ENCODE measurements at places on chromosomes 7 and 10. TPM values are rescaled to one million over a fixed set of nuclear protein-coding genes. Genes with fewer than 3 reads are reported as not detected.

Gene CHN2
- polyA plus RNA-seq: not detected

Gene SPACDR
- polyA plus RNA-seq: 0.21 TPM

Gene NPSR1
- polyA plus RNA-seq: not detected

Gene HMX2
- not detected for polyA plus RNA-seq

Gene FOXP2
- polyA plus RNA-seq: 0.66 TPM

Gene ADO
- polyA plus RNA-seq: 15.3 TPM

Gene PRTFDC1
- 8.1 TPM for polyA plus RNA-seq

Gene RBP3
- not detected for polyA plus RNA-seq
